Motor neuron (in vitro differentiated cells): ENCODE measurements at places on chromosomes 5 and 9. TPM values are rescaled to one million over a fixed set of nuclear protein-coding genes. Genes with fewer than 3 reads are reported as not detected.

DNA sequence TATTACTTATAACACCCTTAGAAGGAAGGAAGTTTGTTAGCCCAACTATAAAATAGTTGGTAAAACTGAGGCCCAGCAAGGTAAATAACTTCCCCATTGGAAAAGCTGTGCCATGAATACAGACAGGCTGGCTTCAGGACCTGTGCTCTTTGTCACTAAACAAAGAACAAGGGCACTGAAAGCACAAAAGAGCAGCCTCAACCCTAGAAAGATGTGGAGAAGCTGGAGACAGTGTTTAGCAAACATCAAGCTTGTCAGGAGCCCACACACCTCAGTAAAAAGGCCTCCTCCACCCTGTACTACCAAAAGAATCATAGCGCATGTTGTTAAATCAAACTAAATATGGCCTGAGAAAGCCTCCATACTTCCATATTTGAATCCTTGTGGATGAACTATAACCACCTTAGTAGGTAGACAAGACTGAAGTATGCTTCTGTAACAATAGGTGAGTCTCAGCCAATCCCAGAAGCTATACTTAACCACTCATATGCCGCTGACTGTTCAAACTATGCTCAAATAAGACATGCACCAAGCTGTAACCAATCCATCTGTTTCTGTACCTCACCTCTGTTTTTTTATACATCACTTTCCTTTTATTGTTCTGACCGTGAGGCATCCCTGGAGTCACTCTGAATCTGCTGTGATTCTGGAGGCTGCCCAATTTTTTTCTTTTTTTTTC is 18.4 kb upstream of the SCGB3A2 start:
- no peak for ATAC-seq

DNA sequence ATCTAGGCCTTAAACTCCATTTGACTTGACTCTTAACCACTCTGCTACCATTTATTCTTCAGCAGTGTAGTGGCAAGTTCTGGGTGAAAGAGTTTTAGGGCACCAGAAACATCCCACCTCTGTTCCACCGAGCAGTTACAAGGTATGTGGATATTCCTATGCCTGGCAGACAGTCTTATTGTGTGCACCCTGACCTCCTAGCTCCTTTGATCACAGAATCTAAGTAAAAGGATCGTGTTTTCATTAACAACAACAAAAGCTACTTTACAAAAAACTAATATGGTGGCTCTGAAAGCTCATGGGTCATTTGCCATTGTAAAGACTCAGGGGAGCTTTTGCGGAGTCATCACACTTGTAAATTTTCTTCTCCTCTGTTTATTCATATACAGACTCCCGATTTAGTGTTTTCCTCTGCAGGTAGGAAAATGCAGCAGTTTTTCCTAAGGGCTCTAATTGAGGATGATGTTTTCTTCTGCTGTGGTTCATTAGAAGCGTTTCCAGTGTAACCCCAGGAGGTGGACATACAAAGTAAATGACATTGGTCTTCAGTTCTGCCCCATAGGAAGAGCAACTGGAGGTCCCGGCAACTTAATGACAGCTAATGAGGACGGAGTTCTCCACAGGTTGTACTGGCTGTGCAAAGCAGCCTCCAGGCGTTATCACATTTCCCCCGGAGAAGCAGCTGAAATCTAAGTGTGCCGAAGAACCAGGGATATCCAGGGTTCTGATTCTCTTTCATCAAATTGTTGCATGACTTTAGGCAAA is 78.2 kb downstream of the ATP10B start:
- no peak for ATAC-seq

GRCh38 chr9:128080206-128080605 is 12.2 kb downstream of the SLC25A25 start:
- no peak for ATAC-seq

Gene IL3
- total RNA-seq: not detected in 2 replicates
